ENCODE measurements at places on chromosomes 5 and 9. TPM values are rescaled to one million over a fixed set of nuclear protein-coding genes. Genes with fewer than 3 reads are reported as not detected.

DNA sequence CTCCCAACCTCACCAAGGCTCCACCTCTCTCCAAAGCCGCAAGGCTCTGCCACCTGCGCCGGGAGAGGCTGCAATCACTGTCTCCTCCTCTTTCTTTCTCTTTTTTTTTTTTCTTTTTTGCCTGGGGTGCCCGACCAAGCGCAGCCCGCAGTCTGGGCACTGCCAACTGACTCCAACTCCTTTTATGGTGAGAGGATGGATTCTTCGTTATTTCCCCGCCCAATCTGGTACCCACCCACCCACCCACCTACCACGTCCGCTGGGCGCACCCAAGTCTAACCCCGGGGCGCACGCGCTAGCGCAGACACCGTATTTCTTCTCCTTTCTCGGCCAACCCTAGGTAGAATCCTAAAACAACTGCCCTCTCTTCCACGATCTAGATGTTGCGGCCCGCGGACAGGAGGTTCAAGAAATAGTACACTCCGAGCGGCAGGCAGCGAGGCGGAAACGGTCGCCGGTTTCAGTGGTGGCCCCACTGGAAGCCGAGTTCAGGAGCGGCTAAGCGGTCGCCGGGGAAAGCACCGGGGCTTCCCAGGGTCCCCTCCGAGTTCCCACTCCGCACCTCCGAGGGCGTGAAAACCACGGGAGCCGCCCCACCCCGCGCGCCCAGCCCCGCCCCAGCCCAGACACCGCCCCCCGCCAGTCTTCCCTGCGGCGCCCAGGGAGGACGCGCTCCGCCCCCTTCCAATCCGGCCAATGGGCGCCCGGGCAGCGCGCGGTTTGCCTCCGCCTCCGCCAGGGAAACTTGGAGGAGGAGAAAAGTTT is 385 bp upstream of the PTGER4 start:
- DNase-seq: peak; percentile 97

DNA sequence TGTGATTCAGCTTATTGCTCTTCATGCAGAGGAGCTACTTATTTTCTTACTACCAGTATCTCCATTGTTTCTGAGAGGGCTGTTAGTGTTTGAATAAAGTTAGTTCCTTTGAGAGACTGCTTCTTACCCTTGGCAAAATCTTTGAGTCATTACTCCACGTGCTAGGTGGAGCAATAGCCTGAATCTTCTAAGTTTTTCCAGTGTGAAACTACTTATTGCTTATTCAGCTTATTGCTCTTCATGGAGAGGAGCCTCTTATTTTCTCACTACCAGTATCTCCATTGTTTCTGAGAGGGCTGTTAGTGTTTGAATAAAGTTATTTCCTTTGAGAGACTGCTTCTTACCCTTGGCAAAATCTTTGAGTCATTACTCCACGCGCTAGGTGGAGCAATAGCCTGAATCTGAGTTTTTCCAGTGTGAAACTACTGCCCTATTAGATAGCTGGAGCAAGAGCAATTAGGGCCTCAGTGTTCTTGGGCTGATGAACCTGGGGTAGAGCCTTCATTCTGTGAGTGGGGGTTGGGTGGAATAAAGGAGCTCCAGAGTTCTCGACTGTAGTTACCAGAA is 41.9 kb downstream of the GPBP1 start:
- peak; percentile 39 for DNase-seq

LTC4S gene
- total RNA-seq: 0.50 TPM

DNA sequence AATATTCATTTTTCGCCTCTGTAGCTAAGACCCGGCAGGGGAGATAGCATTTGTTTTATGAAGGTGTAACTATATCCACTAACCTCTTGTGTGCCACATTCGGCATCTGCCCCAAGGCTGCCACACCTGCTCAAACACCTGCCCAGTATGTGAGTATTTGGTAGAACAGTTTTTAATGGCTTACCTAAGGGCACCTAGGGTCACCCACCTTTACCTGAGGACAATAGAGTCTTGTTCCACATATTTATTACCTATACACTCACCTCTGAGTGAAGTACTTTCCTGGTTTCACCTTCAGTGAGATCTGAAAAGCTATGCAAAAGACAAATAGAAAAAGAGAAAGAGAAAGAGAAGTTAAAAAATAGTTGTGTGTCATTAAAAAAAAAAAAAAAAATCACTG is 68.0 kb upstream of the PIP5K1B start:
- DNase-seq: no peak

DNA sequence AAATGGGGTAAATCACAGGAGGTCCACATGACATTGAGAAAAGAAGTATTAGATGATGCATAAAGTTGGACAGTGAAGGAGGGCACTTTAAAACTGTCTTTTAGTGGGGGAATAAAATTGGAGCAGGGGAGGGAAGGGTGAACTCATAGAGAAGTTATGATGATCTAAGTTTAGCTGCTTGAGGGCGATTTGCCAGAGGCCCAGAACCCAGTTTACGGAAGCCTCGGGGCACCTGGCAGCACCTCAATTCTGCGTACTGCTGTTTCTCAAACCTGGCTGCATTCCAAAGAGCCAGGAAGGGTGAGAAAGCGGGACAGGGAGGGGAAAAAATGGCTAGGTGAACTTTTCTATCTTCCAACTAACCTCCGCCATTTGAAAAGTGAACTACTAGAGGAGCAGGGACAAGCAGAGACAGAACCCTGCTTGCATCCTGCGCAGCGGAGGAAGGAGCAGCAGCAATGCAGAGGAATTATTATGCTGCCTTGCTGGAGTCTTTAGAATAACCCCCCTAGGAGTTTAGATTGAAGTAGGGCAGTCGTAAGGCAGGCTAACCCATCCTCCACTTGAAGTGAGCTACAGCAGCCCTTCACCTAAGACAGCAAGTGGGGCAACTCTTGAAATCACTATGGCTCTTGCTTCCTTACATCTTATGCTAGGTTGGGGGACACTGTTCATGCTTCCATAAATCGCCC is 316.8 kb downstream of the BRINP1 start:
- peak; percentile 63 for DNase-seq

PMPCA gene
- total RNA-seq: 43.2 TPM

IL9 gene
- total RNA-seq: not detected

- no peak for DNase-seq
These were observed 6.3 kb downstream of the SPEF2 start for GRCh38 chr5:35623991-35624390.

BAAT gene
- total RNA-seq: 0.17 TPM

- no peak for DNase-seq
These were observed 69.6 kb downstream of the SLC28A3 start for GRCh38 chr9:84270847-84271530.

- no peak for DNase-seq
These were observed 120.5 kb upstream of the CDKN2B start for GRCh38 chr9:22129633-22130032.

DNA sequence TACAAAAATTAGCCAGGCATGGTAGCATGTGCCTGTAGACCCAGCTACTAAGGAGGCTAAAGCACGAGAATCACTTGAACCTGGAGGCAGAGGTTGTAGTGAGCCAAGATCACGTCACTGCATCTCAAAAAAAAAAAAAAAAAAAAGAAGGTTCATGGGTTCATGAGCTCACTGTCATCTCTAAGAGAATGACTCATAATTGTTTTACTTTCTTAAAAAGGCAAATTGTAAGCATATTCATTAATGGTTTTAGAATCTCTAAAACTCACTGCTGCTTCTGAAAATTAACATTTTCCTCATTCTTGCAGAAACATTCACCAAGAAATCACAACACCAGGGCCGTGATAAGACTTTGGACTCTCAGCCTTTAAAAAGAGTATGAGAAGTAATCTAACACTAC is 103.6 kb downstream of the GNA14 start:
- DNase-seq: no peak

GRCh38 chr9:124843456-124844034 is 9.7 kb upstream of the WDR38 start:
- no peak for DNase-seq

DNA sequence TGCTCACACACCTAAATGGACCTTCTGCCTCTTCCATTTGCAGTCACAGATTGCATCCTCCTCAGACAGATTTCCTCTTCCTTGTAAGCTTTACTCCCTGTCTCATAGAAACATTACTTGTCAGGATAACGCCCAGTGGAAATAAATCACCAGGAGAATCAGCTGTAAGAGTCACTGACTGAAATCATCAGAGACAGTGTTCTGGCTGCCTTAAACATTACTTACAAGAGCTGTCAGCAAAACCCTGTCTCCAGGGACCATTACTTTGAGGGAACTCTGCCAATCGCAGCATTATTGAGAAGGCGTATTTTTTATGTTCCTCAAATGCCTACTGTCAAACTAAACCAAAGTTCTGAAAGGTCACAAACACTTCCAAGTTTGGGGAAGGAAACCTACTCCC is 5.9 kb downstream of the DPYSL3 start:
- DNase-seq: no peak

- peak; percentile 48 for DNase-seq
These were observed 169.9 kb downstream of the SLC28A3 start for GRCh38 chr9:84170521-84171141.

DNA sequence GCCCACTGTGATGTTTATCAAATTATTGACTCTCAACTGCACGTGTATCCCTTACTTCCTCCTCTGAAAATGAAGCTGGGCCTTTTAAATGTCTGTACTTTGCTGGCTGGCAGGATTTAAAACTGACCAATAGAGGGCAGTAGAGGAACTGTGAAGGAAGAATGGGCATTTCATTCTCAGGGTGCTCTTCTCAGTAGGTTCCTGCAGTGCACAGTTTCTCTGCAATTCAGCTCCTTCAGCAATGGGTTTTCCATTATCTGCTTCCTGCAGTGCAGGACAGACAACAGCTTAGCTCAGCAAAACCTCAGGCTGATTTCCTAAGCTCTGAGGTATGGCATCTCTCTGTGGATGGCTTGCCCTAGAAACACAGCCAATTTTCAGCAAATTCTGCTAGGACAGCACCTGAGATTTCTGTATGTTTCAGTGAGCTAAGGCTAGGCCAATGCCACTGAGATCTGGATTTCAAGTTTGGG is 298.4 kb upstream of the PRDM9 start:
- peak; percentile 63 for DNase-seq

INSYN2B gene
- 2.0 TPM for total RNA-seq

PCDHA13 gene
- total RNA-seq: 1.2 TPM

UNC5A gene
- not detected for total RNA-seq

- no peak for DNase-seq
These were observed 1.6 kb downstream of the PHYKPL start for GRCh38 chr5:178230879-178231538.

GRCh38 chr5:32329395-32329834 is 16.7 kb upstream of the MTMR12 start:
- peak; percentile 41 for DNase-seq

SGCD gene
- not detected for total RNA-seq

GRCh38 chr5:157172403-157172802 is 6.3 kb upstream of the GARIN3 start:
- DNase-seq: peak; percentile 17

- peak; percentile 34 for DNase-seq
These were observed 1.6 kb downstream of the SKP1 start for GRCh38 chr5:134174841-134175839.

DNA sequence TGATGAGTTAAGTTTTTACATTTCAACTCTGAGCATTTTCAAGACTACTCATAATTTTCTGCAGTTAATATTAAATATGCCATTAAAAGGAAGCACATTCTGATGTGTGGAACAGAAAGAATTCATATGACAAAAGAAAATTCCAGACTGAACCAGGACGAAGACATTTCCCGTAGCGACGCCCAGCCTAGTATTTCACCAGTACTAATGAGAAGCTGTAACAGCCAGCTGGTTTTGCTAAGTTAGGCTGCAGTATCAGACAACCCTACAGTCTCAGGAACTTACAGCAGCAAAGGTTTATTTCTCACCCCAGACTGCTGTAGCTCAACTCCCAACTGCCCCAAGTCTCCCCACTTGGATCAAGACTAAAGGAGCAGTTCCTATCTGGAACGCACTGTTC is 91.6 kb downstream of the TMEM174 start:
- no peak for DNase-seq

- peak; percentile 17 for DNase-seq
These were observed 84.2 kb downstream of the ESM1 start for GRCh38 chr5:54900984-54901725.

GRCh38 chr5:2695200-2695891 is 56.1 kb downstream of the IRX2 start:
- peak; percentile 51 for DNase-seq

DNA sequence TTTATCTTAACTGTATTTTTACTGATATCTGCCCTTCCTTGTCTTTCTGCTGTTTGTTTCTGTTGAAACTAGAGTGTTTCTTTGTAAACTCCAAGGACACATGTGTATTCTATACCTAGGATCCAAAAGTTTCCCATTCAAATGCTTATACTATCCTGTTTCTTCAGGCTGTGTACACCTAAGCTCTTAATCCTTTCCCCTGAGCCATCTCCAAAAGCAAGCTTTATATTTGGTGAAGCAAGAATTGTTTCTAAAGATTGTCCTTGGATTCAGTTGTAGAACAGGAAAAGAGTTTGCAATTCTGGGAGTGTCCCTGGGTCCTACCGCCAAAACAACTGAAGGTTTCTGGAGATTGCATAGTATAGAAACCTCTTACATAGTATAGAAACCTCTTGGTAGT is 65.9 kb downstream of the CWC27 start:
- DNase-seq: no peak

- DNase-seq: no peak
These were observed 19.8 kb upstream of the IFNK start for GRCh38 chr9:27504259-27504658.

- no peak for DNase-seq
These were observed 82.0 kb upstream of the FSTL4 start for GRCh38 chr5:133694181-133694831.

GRCh38 chr5:78648359-78649210 is at the start of gene LHFPL2:
LHFPL2 (minus strand) TSS chr5:78648772; CDS start chr5:78510213, 138,559 bp downstream.
- DNase-seq: peak; percentile 64
